ENCODE measurements at places on chromosomes 2 and 18.
A peak's percentile ranks its signal among the peaks of the same experiment; 100 is the strongest.

- no peak for DNase-seq
These were observed 95.1 kb downstream of the FIGN start for GRCh38 chr2:163640542-163641193.

- DNase-seq, result no peak
These were observed 16.4 kb upstream of the TUBB6 start for GRCh38 chr18:12291690-12292089.

DNA sequence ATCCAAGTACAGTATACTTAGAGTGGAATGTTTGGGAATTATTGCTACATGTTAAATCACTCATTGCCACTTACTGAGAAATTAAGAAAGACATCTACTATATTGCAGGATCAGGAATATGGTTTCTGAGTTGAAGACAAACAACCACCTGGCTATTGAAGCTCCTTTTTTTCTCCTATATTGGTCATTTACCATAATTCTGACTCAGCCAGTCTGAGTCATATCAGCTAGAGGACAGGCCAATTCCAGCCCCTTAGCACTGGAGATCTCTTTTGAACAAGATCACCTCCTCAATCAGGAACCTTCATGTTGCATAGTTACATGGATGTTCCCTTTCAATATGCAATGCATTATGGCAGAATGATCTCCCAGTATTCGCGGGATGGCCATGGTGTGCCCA lies 42.7 kb upstream of the CDH19 start:
- no peak for DNase-seq

- no peak for DNase-seq
These were observed 2.5 kb upstream of the MAT2A start for GRCh38 chr2:85536479-85536878.

GRCh38 chr2:98020516-98020915 lies 24.8 kb upstream of the TMEM131 start:
- no peak for DNase-seq

DNA sequence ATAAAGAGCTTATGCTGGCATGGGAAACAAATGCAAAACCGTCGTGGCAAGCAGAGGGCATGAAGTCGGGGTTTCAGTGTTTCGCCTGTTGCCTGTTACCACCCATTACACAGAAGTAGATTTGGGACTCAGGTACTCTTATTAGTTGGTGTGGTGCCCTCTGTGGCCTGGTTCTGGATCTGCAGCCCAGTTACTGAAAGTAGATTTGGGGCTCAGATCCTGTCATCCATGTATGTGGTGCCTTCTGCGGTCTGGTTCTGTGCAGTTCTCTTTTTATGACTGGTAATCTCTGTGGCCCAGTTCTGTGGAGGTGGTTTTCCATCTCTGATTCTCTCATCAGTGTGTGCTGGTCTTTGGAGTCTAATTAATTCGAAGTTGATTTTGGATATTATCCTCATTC lies 45.2 kb downstream of the ADNP2 start:
- no peak for DNase-seq

DNA sequence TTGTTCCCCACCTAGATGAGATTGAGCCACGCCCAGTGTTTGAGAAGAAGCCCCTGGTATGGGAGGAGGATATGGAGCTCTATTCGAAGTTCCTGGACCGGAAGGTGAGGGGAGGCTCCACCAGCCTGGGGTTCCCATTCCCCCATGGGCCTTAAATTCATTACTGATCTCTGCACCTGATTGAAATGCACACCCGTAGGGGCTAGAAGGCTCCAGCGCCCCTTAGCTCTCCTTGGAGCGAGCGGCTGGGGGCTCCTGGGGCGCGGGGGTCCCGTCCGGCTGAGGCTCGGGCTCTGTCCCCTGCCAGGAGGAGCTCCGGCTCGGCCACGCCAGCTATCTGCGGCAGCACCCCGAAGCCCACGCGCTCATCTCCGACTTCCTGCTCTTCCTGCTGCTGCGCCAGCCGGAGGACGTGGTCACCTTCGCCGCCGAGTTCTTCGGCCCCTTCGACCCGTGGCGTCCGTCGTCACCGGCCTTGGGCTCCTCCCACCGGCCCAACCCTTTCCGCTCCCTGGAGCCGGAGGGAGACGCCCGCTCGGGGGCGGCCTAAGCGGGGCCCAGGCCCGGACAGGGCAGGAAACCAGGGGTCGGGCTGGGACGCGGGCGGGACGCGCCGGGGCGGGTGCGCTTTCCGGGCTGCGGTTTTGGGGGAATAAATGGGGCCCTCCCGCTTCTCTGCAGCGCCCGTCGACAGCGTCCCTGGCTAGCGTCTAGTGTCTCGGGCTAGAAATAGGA lies 10.9 kb downstream of the CATIP start:
- DNase-seq, result peak; percentile 59

Data from NK-92 treated with Interleukin-12 subunit alpha and Interleukin-12 subunit beta, amount 100 ng/mL, for 24 hours (cell line).